ENCODE measurements at places on chromosomes 5 and 9.

DNA sequence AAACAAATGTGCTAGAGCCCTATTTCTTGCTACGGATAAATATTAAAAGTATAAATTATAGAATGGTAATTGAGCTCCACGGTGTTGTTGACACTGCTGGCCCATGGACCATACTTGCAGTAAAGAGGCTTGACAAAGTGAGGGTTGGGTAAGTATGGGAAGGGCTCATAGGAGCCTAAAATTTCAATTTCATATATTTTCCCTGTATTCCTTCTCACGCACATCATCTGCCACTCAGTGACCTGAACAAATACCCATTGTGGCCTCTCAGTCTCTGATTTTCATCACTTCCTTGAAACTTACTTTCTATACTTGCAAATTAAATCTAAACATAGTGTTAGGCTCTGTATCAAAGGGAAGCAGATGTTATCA is 116.5 kb downstream of the PIK3R1 start:
- no peak for DNase-seq

GRCh38 chr5:84635235-84636055 is 250.8 kb upstream of the EDIL3 start:
- DNase-seq = no peak

DNA sequence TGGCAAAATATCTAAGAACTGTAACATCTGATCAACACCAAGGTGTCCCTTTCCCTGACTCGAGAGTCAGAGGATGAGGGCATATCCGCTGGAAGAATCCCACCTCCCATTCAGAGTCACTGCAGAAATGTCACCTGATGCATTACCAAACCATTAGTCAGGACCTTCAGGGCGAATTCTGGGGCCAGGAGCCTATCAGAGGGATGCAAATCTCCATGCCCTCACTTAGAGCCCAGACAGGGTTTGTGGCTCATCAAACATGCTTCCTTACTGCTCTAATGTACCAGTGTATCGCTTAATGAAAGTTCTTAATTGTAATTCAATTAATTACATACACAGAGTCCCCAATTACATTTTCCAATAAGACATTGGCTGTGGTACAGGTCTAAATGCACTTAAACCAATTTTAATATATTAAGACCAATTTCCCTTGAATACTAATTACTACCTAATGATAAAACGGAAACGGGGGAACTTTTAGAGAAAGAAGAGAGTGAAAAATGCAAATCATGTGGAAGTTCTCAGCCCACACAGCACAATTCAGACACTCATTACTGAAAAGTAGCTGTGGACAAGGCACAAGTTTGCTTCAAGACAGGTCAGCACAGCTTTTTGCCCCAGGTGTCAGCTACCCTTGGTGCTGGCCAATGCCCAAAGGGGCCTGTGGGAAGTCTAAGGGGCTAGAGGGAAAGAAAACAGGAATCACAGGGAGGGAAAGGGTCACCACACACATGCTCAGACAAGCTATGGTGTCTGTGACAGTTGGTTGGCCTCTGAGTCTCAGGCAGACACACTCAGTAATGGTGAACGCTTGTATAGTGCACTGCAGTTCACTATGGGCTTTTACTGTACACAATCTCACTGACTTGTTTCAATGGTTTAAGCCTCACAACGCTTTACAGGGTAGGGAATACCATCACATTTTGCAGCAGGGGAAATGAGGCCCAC is 211.6 kb downstream of the MAPKAP1 start:
- no peak for DNase-seq

DNA sequence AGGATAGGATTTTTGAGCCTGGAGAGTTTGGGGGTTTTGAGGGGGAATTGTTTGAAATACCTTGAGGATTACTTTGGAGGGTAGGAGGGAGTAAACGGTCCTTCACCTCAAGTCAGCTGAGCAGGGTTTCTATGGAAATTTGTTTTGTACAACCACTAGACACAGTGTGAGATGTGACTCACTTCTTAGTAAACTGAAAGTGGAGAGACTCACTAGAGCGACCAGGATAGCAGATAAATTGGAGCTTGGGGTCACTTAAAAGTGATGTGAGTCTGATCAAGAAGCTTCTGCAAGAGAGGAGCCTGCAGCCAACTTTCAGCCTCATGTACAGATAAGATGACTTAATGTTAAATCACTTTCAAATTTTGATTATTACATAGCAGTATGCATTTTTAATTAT is 1945.9 kb upstream of the NUDT12 start:
- no peak for DNase-seq

GRCh38 chr5:113606298-113607134 is 93.0 kb downstream of the YTHDC2 start:
- no peak for DNase-seq

DNA sequence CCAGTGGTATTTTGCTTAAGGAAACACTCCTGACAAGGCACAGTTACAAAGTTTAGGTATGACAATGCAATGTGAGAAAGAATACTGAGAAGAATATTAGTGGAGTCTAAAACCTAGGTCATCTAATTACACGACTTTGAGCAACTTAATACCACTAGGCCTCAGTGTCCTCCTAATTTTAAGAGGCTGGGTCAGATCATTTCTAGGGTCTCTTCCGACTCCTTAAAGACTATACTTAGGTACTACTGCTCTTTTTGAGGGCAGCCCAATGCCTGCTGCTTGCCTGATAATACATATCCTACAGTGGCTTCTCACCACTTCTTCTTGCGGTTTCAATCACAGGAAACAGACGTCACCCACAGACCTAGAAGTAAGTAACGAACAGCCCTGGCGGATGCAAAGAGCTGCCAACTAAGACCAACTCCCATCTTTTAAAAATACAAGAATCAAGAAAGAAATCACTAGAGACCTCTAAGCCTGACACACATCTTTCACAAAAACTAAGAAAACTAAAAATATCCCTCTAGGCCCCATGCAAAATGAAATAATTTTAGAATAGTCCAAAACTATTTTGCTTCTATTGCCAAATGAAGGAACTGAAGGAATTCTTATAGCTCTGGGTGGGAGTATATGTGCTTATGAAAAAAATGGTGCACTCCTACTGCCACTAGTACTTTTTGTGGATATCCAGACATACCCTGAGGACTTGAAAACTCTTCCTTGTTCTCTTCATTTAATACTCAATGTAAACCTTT is 13.1 kb downstream of the DIAPH1 start:
- DNase-seq = peak; percentile 40

DNA sequence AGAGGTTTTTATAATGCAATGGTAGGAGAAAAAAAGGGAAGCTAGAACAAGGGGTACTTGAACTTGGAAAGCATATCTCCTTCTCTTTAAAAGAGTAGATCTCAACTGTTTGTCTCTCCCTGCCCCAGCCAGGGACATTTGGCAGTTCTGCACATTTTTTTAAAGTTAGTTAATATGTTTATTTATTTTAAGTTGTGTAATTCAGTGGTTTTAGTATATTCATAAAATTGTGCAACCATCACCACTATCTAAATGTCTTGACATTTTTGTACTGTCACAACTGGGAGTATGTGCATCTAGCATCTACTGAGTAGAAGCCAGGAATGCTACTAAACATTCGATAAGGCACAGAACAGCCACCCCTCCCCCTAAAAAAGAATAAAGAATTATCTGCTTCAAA is 103.5 kb upstream of the DPYSL3 start:
- DNase-seq = no peak
